ENCODE measurements at places on chromosomes 6 and 20.
A peak's percentile ranks its signal among the peaks of the same experiment; 100 is the strongest.

GRCh38 chr6:154653385-154653784 lies 79.8 kb upstream of the SCAF8 start:
- DNase-seq: no peak

DNA sequence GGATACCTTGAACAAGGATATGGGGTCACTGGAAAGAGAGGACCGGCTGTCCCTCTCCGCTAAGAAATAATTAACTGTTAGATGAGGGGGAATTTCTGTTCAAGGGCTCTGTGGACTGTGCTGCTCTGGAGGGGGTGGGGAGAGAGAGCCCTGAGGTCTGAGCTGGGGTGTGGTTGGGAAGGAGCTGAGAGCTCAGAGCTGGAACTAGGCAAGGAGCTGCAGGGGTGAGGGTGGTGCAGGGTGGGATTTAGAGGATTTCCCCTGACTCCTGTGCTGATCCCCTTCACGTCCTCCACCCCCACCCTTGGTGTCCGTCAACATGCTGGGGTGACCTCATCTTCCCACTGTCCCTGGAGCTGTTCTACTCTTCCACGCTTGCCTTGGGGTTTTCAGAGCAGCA lies 52.5 kb downstream of the HLA-A start:
- no peak for DNase-seq

- no peak for DNase-seq
Observed at GRCh38 chr6:2594868-2595267, 155.9 kb downstream of the MYLK4 start.

GRCh38 chr20:10708351-10709185 lies 34.8 kb upstream of the JAG1 start:
- peak; percentile 23 for DNase-seq

GRCh38 chr6:47977314-47977713 lies 133.7 kb downstream of the PTCHD4 start:
- peak; percentile 29 for DNase-seq

- DNase-seq: no peak
Observed at GRCh38 chr20:4957187-4957586, 44.1 kb downstream of the SLC23A2 start.

DNA sequence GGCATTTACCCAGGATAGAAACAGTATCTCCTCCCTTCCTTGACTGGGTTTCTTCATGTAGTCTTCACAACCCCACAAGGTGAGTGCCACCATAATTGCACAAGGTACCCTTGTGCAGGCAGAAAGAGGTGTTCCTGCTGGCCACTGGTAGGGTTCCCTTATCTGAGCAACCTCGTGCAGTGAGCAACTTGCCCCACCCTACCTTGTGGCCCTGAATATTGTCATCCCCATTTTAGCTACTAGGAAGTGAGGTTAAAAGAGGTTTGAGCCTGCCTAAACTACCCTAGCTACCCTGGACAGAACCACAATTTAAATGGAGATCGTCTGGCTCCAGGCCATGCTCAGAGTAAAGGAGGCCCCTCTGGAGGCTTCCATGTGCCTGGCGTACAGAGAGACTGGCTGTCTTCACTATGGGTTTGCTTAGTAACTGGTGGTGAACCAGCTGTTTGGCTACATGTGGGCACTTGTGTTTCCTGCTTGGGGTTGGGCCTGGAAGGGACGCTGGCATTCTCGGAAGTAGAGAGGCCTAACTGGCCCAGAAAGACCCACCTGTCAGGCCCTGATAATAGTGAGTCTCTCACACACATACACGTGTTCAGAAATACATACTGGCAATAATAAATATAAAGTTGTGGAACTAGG lies 148.8 kb downstream of the LRFN2 start:
- DNase-seq: no peak

DNA sequence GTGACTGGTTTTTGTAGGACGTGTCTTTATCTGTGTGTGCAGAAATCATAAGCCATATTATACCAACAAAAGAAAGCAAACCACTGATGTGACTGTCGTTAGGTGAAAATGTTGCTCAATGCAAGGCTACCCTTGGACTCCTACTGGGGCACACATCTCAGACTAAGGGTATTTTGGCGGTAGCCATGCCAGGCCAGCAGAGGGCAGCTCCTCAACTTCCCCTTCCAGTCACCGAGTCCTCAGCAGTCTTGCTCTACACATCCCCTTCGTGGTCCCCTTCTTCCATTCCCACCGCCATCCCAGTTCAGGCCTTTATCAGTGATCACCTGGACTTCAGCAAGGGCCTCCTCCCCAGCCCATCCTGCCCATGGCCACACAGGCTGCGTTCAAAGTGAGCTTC lies 113.7 kb upstream of the GGTLC1 start:
- peak; percentile 26 for DNase-seq

DNA sequence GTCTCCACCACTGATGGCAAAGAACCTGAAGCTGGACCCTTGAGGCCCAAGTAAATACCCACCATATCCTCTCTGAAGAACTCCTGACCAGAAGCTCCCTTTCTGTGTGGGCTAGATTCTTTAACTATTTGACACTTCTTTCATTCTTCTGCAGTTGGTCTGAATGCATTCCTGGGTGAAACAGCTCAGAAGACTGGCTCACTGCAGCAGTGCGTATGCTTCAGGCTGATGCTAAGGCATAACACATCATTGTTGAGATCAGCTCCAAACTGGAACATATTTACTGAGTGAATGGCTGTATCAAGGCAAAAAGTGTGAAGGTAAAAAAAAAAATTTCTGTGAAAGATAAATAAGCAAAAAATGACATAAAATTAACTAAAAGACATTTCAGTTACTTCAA lies 19.7 kb downstream of the ZSCAN23 start:
- DNase-seq: no peak

- no peak for DNase-seq
Observed at GRCh38 chr6:106152952-106153351, 66.8 kb downstream of the PRDM1 start.

- DNase-seq: no peak
Observed at GRCh38 chr6:143647732-143648131, 30.0 kb upstream of the PHACTR2 start.

DNA sequence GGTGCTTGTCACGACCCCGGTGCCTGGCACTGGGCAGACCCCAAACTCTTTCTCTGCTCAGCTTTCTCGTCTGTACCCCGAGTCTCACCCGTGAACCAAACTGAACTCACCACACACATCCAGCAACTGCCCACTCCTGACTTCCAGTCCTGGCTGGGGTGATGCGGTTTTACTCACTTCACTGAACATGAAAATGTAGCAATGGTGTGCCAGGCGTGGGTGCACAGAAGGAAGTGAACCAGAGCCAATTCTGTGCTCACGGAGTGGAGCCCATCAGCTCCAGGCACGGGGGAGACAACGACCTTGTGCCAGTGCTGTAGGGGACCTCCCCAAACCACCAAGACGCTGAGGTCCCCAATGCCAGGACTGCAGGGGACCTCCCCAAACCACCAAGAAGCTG lies 78.7 kb upstream of the AFDN start:
- DNase-seq: no peak

DNA sequence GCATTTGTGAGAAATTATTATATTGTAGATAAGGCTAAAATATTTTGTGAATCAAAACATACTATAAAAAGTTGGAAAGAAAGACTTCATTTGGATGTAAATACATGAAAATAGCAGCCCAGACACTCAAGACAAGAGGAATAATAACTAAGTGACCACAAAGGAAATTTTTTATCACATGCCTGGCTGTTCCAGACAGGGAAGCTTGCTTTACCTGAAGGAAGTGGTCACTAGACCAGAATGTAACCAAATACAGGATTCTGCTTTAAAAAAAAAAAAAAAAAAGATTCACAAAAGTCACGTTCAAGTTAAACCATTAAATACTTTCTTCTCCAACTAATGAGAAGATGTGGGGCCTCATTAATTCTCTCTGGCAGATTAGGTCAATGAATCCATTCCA lies 9.3 kb upstream of the HLA-DQB2 start:
- DNase-seq: peak; percentile 24

- DNase-seq: no peak
Observed at GRCh38 chr6:52363228-52363867, 1.4 kb downstream of the PAQR8 start.

DNA sequence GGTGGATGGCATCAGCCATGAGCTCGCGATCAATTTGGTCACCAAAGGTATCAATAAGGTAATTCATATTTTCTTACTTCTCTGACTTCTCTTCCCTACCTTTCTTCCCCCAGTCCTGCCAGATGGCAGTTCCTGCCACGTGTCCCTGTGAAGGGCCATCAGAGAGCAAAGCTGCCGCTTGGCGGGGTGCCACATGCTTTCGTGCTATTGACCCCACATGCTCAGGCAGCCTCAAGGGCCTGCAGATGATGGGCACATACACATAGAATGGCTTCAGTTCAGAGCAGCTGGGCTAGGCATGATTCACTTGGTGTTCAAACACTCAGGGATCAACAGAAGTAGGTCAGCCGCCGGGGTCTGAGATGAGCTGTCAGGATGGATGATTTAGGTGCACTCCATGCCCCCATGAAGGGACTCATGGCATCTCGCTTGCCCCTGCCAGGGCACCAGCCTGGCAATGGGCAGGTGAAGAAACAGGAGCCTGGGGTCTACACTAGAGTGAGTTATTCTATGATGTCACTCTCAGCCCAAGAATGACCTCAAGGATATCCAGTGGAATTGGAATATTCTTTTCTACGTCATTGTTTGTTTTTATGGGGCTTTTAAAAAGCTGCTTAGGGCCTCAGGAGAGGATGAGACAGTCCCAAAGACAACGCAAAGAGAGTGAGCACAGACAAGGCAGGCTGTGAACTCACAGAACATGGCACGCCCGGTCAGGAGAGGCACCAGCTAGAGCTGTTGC lies 25.5 kb downstream of the BANF2 start:
- DNase-seq: peak; percentile 7

GRCh38 chr6:43931201-43931600 lies 161.2 kb downstream of the VEGFA start:
- DNase-seq: no peak

- peak; percentile 93 for DNase-seq
Observed at GRCh38 chr20:11117808-11118528, 444.2 kb upstream of the JAG1 start.

DNA sequence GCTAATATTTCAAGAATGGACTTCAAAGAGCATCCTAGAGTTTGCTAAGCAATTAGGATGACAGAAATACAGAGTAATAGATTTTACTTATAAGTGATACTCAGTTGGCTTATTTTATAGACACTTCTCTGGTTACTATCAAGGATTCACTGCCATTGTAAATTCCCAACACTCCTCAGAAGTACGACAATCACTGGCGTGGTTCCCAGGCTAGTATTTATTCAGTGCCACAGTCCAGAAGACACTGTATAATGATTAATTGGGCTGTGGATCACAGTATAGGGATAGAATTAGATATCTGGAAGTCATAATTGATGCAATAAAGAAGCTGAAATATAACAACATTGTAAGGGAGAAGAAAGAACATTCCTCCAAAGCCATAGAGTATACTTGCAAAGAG lies 15.7 kb downstream of the MANEA start:
- no peak for DNase-seq

GRCh38 chr6:126551832-126552231 lies 211.9 kb downstream of the CENPW start:
- no peak for DNase-seq

DNA sequence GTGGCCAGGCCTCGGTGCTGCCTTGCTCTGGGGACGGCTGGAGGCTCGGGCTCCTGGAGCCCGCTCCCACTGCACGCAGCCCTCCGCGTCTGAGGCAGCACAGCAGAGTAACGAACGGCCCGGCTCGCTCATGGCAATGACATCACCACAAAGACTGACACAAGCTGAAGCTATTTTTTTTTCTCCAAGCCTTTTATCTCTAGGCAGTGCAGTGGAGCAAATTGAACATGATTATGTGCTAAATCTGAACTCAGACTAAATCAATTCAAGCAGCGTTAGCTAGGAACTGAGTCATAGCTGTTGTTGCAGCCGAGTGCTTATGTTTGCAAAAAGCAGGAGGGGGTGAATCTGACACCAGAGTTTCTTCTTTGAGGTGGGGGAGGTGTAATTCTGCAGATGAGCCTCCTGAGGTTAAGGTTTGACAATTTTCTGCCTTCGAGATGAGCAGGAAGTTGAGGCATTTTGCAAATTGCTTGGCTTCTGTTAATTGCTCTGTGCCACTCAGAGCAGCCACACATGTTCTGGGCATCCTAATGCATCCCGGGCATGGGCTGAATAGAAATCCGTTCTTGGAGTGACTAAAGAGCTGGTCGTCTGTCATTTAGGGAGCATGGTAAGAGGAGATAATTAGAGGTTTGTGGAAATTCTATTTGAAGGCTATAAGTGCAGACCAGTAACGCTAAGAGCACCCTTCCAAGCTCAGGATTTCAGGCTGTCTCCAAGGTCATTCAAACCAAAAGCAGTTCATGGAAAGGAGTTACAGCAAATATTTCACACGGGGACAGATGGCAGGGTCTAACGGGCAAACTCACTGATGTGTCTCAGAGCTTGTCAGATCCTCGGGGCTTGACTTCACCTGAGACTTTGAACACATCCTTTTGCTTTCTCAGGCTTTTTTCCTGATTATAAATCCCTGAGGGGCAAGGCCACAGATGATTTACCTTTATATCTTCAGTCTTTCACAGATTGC lies 155.1 kb upstream of the ENPP5 start:
- peak; percentile 44 for DNase-seq

DNA sequence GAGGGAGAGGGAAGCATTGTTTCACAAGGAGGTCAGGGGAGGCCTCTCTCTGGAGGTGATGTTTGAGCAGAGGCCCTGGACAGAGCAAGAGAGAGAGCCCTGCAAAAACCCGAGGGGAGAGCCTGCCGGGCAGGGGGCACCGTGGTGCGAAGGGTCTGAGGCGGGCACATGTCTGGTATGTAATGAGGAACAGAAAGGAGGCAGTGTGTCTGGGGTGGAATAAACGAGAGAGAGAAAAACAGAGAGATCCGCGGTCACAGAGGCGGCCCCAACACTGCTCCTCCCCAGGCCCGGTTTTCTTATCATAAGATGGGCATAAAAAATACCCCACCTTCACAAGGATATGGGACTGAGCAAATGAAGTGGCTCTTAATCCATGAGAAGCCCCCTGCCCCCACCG lies 119.2 kb downstream of the PREX1 start:
- DNase-seq: no peak

GRCh38 chr6:127550403-127550802 lies 26.6 kb upstream of the C6orf58 start:
- DNase-seq: no peak

DNA sequence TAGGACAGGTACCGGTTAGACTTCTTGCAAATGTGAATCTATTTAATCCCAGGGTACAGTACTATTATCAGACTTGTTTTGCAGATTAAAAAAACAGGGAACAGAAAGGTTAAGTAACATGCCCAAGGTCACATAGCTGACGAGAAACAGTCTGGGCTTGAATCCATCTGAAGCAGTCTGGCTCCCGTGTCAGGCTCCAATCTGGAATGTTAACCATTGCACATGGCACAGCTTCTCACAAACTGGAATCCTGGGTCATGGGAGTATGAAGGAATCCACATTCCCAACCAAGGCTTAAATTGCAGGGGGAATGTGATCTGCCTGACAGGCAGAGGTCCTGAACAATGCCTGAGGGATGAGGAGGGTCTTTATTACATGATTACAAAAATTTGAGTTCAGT lies 187.5 kb upstream of the SPTLC3 start:
- DNase-seq: no peak

DNA sequence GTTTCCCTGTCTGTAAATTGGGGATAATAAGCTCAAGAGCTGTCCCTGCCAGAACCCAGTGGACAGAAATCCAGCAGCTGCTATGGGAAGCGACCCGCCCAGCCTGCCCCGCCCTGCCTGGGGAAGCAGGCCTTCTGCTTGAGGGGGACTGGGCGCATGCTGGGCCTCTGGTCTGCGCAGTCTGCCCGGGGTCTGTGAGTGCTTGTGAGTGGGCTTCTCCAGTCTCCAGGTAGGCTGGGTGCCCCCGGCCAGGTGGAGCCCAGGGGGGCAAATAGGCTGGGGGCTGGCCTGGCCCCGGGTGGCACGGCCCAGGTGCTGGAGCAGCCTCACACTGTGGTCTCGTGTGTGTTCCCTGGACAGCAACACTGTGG lies 648 bp upstream of the RBBP8NL start:
- DNase-seq: no peak

- no peak for DNase-seq
Observed at GRCh38 chr20:46056027-46056833, 27.2 kb downstream of the SLC12A5 start.

Measured in HT1080 (cell line).